COR-L47 (cell line): ENCODE measurements at places on chromosomes 1 and 21.

DNA sequence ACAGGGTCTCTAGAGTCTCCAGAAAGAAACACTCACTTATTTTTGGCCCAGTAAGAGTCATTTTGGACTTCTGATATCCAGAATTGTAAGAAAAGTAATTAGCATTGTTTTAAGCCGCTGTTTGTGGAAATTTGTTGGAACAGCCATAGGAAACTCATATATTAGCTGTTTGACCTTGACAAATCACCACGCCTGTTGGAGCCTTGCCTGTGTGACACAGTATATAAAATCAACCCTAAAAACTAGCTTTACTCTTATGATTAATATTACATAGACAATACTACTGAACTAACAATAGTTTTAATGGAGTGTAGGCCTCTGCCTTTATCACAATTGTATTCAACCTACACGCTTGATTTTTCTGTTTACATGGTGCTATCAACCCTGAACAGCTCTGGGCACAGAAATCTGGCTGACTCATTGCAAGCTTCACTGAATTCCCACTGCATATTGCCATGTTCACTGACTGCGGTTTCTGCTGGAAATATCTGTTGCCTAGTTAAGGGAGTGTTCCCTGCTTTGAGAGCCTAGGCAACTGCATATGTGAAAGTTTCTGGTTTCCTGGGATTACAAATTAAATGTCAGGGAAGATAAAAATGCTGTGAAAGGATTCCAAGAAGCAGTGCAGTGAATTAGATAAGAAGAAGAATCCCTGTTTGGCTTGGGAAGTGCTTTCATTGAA is 419.5 kb upstream of the DEPDC1 start:
- DNase-seq = no peak

DNA sequence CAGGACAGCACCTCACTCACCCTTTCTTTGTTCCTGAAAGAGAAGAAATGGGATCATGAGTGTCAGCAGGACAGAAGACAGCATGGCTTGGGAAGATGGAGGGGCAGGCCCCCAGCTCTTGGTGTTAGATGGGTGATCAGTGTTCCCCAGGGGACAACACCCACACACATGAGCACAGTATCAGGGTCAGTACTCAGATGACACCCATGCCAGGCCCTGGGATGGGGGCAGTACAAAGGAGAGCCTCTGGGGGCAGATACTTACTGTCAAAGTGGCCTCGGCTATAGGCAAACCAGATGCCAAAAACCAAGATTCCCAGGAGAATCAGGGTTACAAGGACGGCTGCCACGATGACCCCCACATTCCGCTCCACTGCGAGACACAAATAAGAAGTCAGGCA is 21.6 kb downstream of the F11R start:
- DNase-seq = no peak

- DNase-seq = no peak
These were observed 81.5 kb upstream of the LYPLAL1 start for GRCh38 chr1:219092206-219092605.

DNA sequence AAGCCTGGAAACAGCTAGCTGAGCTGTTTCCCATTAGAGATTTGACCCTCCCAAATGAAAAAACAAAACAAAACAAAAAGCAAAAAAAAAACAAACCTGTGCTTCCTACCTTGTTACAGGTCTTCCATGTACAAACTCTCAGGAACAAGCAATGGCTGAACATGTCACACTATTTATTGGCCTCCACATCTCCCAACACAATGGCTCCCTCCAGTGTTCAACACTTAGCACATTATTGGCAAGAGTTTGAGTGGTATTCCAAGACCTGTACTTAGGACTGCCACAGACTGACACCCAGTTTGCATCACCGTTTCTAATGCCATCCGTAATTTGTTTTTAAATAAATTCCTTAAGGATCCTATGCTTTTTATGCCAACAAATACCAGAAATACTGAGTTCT is 195.0 kb upstream of the OLFM3 start:
- DNase-seq = peak; percentile 65

DNA sequence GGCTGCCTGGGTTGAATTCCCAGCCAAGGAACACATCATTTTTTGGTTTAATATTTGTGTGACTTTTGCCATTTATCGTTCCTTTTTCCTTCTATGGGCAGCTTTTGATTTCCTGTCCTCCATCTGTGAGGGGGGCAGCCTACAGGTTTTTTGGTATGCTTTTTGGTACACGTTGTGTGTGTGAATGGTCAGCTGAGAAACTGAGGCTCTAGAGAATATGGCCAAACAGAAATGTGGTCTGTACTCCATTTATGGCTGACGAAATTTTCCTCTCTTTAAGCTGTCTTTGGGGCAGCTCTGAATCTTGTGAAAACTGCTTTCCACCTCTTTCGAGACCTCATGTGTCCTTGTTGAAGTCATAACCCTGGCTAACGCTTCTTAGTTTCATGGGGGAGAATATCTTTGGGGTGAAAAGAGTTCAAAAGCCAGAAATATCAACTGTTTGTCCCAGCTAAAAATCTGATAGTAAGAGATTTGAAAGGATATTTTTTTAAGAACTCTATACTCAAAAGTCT is 26.6 kb downstream of the NRDC start:
- DNase-seq = no peak
